Skin of body (tissue), 3 donors: ENCODE measurements at places on chromosomes 4 and X.

DNA sequence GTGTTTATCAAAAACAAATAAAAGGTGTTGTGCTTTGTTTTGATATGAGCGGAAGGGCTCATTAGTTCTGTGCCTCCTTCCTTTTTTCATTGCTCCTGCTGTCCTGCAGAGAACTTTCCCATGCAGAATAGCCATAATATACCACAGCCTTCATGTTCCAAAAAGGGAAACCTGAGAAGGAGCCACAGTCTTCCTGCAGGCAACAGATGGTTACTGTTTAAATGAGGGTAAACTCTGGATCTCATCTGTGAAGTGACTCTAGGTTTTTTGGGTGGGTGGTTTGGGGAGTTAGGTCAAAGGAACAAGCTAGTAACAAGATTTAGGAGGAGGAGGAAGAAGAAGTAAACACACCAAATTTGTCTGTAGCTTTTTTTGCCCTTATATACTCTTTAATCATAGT lies 131.8 kb downstream of the BMPR1B start:
- no peak for DNase-seq

- DNase-seq: no peak
Observed at GRCh38 chr4:159159611-159160010, 56.7 kb downstream of the RAPGEF2 start.

DNA sequence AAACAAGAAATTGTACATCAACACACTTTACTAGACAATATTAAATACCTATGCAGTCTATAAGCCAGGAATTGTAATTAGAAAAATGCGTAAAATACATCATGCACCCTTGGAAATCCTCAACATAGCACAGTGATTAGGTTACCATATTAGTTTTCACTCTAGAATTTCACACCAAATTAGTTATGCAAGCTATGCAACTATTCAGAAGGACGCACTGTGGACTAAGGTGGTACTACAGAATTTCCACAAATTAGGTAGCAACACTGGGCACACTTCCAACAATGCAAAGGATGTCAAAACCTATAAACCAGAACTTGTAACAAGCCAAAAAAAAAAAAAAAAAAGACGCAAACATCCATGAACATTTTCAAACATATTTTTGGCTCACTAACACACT lies 71.1 kb upstream of the ZCCHC13 start:
- peak; percentile 0 for DNase-seq

DNA sequence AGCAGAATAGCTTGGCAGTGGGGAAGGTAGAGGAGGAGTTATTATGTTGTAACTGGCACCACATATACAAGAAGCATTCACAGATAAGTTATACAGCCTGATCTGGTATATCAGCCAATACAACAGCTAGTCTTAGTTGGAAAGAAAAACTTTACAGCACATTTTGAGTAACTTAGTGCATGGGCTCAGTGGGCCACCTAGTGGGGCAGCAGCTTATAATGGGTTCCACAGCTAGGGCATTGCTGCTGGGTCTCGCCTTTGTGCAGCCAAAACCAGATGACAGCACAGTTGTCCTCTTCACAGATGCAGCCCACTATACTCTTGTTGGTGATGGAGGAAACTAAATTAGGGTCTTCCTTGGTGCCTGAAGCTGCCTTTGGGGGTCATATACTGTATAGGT lies 448.1 kb upstream of the RASGEF1B start:
- no peak for DNase-seq

DNA sequence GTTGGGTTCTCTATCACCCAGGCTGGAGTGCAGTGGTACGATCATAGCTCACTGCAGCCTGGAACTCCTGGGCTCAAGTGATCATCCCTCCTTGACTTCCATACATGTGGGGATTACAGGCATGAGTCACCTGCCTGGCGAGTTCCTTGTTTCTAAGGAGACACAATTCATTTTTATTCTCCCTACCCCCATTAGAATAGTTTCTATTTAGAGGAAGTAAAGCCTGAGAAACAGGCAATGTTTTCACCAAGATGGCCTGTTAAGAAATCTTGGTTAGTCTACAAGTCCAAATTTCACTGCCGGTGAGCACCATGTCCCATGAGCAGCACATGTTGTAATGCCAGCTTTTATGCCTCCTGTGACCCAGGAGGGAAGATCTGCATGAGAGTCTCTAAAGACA lies 5.7 kb downstream of the CYBB start:
- DNase-seq: no peak

DNA sequence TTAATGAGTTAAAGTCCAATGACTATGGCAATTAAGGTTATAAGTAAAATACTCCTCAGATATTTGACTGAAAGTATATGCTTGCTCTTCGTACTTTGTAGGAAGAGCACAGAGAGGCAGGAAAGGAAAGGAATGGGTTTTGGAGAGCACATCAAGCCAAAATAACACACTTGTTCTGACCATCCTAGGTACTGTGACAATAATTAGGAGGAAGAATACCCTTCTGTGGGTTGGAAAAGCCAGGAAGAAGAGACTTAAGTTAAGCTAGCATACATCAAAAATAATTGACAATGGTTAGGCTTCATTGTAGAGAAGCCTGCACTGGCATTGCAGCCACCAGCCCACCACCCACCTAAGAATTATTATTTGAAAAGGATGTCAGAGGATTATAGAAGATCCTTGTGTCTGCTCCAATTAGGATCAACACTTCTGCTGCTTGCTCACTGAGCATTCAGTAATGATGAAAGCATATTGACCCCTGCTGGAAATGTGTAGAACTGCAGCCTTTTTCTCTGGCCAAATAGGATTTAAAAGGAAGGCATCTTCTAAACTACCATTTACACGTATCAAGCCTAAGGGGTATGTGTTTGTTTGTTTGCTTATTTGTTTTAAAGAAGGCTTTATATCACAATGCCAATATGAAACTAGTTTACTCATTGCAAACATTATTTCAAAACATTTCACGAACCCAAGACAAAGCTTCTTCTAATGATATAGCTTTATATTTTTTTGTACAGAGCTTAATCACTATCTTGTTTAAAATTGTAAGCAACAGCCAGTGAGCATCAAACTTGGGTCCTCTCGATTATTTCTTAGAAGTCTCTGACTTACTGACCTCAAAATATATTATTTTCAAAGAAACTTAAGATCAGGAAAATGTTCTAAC lies 286.2 kb upstream of the TET2 start:
- peak; percentile 40 for DNase-seq

GRCh38 chrX:2576793-2577192 lies 76.0 kb upstream of the DHRSX start:
- DNase-seq: no peak

GRCh38 chr4:48420144-48420543 lies 63.0 kb upstream of the SLC10A4 start:
- no peak for DNase-seq

DNA sequence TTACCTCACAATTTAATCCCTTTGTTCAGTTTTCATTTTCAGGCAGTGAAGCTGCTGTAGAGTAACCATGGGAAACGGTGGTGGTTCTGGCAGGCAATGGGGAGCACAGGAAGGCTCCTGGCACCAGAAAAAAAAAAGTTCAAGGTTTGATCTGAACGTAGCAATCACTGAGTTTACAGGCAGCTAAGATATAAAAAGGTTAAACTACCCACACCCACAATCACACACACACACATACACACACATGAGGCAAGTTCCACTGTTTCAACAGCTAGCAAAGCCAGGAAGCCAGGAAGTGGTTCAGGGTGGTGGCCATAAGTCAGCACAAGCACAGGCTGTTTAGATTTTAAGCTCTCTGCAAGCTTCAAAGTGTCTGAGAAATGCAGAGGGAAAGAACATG lies at the start of gene SULT1B1:
TSS of gene SULT1B1 (minus strand) at position 166 of the 400 bp plus-strand sequence. CDS start 5,403 bp downstream, outside the sequence.
- DNase-seq: peak; percentile 91

DNA sequence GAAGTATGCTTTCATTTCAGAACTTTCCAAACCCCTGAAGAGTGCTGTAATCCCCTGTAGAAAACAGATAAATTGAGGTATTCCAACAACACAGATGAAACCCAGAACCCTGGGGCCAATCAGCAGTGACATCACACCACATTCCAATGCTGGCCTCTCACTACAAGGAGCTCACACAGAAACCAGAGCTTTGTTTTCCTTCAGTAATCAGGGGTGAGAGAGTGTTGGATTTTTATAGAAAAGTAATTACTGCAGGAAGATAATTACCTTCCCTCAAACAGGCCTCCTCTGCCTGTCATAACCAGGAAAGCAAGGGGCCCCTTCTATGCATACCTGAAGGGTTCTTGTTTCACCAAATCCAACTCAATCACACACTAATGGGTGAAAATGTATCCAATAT lies 246.2 kb downstream of the SCFD2 start:
- DNase-seq: peak; percentile 72

DNA sequence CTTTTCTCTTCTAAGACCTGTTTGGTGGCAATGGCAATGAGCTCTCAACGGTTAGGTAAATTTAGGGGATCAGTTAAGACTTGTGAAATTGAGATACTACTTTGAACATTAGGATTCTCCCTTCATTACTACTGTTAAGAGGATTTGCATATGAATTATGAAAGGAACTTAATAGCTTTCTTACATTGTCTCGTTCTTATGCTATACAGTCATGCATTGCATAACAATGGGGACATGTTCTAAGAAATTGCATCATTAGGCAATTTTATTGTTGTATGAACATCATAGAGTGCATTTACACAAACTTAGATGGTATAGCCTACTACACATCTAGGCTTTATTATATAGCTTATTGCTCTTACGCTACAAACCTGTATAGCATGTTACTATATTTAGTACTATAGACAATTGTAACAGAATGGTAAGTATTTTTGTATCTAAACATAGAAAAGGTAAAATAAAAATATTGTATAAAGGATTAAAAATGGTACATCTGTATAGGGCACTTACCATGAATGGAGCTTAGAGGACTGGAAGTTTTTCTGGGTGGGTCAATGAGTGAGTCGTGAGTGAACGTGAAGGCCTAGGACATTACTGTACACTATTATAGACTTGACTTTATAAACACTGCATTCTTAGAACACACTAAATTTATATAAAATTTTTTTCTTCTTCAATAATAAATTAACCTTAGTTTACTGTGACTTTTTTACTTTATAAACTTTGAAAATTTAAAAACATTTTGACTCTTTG lies 62.5 kb downstream of the PAQR3 start:
- DNase-seq: no peak

GRCh38 chr4:140046016-140046415 lies 108.0 kb downstream of the MAML3 start:
- DNase-seq: no peak

- no peak for DNase-seq
Observed at GRCh38 chr4:123503698-123504363, 107.2 kb downstream of the SPRY1 start.

GRCh38 chr4:17494258-17495190 lies 17.4 kb downstream of the QDPR start:
- DNase-seq: no peak

- no peak for DNase-seq
Observed at GRCh38 chr4:152503653-152504290, 32.1 kb downstream of the FBXW7 start.

- peak; percentile 0 for DNase-seq
Observed at GRCh38 chr4:34619531-34620162, 1624.7 kb downstream of the ARAP2 start.

DNA sequence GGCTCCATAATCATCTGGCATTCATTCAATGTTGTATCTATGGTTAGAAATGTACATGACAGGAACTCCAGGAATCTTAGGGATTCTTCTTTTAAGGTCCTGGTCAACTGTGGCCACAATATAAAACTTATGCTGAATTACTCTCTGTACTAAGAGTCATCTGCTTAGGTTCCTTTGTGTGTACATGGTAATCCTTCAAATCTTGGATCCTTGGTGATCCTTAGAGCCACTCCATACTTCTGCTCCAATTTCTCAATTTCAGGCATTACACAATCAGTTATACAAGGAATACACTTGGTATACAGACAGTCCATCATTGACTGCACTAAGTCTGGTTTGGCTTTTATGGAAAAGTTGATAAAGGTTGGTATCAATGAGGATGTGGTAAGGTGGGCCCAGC lies 5.8 kb downstream of the SRD5A3 start:
- no peak for DNase-seq

- no peak for DNase-seq
Observed at GRCh38 chr4:11505221-11505971, 76.7 kb upstream of the HS3ST1 start.

DNA sequence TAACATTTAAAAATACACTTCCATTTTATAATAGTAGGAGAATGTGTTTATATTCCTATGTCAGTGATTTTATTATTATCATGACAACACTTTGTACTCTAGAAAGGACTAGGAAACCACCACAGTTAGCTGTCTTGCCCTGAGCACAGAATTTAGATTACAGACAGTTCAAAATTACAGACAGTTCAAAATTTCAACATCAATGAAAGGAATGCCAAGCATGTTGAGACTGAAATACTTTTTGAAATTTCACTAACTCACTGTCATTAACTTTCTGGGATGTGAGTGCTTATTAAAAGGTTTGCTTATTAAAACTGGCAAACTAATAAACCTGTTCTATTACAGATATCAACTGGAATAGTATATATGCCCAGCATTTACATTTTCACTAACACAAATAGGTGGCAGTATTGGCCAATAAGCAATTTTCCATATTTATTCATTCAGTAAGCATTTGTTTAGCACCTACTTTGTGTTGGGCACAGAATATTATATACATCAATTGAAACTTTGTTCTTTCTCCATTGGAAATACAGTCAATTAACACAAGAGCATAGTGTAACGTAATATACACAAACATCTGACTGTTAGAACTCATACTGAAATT lies 179.4 kb downstream of the FBXW7 start:
- no peak for DNase-seq

GRCh38 chr4:119523399-119523798 lies 105.2 kb downstream of the PDE5A start:
- DNase-seq: no peak

DNA sequence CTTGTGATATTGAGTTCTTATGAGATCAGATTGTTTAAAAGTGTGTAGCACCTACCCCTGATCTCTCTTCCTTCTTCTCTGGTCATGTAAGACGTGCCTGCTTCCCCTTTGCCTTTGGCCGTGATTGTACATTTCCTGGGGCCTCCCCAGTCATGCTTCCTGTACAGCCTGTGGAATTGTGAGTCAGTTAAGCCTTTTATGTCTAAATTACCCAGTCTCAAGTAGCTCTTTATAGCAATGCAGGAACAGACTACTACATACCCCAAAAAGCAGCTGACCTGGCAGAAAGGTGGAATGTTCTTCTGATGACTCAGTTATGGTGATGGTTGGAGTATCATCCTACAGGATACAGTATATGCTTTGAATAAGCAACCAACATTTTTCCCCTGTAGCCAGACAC lies 11.4 kb upstream of the MCUB start:
- no peak for DNase-seq

GRCh38 chrX:19535476-19535875 lies 20.2 kb upstream of the MAP3K15 start:
- no peak for DNase-seq

- DNase-seq: no peak
Observed at GRCh38 chrX:75303795-75304194, 29.9 kb downstream of the UPRT start.

GRCh38 chrX:138037548-138037947 lies 471.6 kb downstream of the ZIC3 start:
- DNase-seq: no peak

GRCh38 chrX:23662853-23663252 lies 4.4 kb upstream of the PRDX4 start:
- no peak for DNase-seq

GRCh38 chrX:31506360-31506759 lies 434.5 kb upstream of the FTHL17 start:
- no peak for DNase-seq

- DNase-seq: no peak
Observed at GRCh38 chr4:673349-674091, 556 bp downstream of the ATP5ME start.
